Activated CD8-positive, alpha-beta T cell treated with anti-CD3 and anti-CD28 coated beads, Interleukin-2, amount 10 ng/mL, durations not matched to agents 7 days and 5 days (primary cell): ENCODE measurements at places on chromosomes 12 and 14. TPM values are rescaled to one million over a fixed set of nuclear protein-coding genes. Genes with fewer than 3 reads are reported as not detected.

DNA sequence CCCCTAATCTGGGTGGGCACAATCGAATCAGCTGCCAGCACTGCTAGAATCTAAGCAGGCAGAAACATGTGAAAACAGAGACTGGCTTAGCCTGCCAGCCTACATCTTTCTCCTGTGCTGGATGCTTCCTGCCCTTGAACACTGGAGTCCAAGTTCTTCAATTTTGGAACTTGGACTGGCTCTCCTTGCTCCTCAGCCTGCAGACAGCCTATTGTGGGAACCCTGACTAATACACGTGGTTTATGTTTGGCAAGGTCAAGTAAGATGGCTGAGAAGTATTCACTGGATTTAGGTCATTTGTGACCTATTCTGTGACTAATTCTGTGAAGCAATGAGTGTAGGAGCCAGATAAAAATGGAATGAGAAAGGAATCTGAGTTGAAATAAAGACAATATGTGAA is 11.0 kb downstream of the GPR135 start:
- no peaks in the 10 kb centered on the region for H3K27me3 ChIP-seq
- H3K4me3 ChIP-seq, result no peak overlapping the region
- no peaks in the 10 kb centered on the region for H3K4me1 ChIP-seq

- H3K27ac ChIP-seq, result no peak overlapping the region
- DNase-seq, result no peak
- no peak overlapping the region for H3K4me3 ChIP-seq
- H3K4me1 ChIP-seq, result peaks cover 7% of the 10 kb centered on the region
- no peaks in the 10 kb centered on the region for H3K36me3 ChIP-seq
Measured at GRCh38 chr12:65533177-65533883, 254.8 kb downstream of the MSRB3 start.

MYO1A gene
- total RNA-seq, result 1.3 TPM

- peaks cover 9% of the 10 kb centered on the region for H3K27me3 ChIP-seq
- H3K4me1 ChIP-seq, result no peaks in the 10 kb centered on the region
- no peaks in the 10 kb centered on the region for H3K36me3 ChIP-seq
- no peak for DNase-seq
- no peak overlapping the region for H3K27ac ChIP-seq
- H3K4me3 ChIP-seq, result no peak overlapping the region
Measured at GRCh38 chr12:2490831-2491230, 303.9 kb upstream of the FKBP4 start.

DNA sequence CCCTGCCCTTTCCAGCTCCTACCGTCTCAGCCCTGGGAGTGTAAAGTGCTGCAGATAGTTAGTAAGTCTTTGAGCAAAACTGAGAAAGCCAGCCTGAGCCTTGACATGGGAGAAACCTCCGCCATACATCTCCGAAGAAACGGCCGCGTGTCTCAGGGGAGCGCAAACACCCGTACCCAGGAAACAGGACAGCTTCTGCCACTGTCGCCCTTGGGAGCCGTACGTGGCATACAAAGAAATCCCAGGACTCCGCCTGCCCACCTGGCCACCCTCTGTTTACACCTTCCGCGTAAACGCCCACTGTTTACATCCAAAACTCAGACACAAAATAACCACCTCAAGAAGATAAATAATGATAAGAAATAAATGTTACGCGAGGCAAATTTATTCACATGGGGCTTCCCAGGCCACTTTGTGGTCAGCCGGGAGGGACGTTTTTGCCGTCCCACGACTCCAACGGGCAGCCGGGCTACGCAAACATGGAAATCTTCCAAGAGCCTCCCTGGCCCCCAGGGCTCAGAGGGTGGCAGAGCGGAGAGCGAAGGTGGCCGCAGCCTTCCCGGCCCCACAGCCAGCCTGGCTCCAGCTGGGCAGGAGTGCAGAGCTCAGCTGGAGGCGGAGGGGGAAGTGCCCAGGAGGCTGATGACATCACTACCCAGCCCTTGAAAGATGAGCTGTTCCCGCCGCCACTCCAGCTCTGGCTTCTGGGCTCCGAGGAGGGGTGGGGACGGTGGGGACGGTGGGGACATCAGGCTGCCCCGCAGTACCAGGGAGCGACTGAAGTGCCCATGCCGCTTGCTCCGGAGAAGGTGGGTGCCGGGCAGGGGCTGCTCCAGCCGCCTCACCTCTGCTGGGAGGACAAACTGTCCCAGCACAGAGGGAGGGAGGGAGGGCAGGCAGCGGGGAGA is at the start of gene BDKRB2:
BDKRB2 (plus strand) TSS at position 689 of the 908 bp plus-strand sequence. CDS start 32,269 bp downstream, outside the sequence.
- H3K36me3 ChIP-seq, result no peaks in the 10 kb centered on the region
- H3K27me3 ChIP-seq, result peaks cover 24% of the 10 kb centered on the region
- no peak within 1 kb of the TSS for H3K27ac ChIP-seq
- no peak within 1 kb of the TSS for H3K4me3 ChIP-seq
- no peaks in the 10 kb centered on the region for H3K4me1 ChIP-seq

DNA sequence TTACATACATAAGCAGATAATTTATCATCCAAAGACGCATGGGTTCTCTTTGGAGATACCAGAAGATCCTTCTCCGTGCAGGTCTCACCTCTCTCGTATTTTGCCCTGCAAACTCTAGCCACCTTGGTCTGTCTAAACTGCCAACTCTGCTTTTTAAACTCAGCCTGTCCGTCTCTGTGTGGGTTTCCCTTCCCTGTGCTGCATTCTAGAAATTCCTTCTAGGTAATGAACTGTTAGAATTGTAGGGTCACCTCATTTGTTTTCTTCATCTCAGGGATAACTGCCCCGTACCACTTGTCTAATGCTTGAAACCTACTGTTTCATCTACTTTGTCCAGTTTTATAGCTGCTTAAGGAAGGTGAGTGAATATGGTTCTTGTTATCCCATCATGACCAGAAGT is 45.4 kb upstream of the CCDC196 start:
- no peaks in the 10 kb centered on the region for H3K4me1 ChIP-seq
- H3K36me3 ChIP-seq, result no peaks in the 10 kb centered on the region
- no peak overlapping the region for H3K27ac ChIP-seq

- DNase-seq, result no peak
- peaks cover 35% of the 10 kb centered on the region for H3K27me3 ChIP-seq
- no peaks in the 10 kb centered on the region for H3K36me3 ChIP-seq
- H3K4me1 ChIP-seq, result peaks cover 4% of the 10 kb centered on the region
- no peak overlapping the region for H3K27ac ChIP-seq
Measured at GRCh38 chr12:116693286-116694227, 44.3 kb downstream of the SPRING1 start.

DNA sequence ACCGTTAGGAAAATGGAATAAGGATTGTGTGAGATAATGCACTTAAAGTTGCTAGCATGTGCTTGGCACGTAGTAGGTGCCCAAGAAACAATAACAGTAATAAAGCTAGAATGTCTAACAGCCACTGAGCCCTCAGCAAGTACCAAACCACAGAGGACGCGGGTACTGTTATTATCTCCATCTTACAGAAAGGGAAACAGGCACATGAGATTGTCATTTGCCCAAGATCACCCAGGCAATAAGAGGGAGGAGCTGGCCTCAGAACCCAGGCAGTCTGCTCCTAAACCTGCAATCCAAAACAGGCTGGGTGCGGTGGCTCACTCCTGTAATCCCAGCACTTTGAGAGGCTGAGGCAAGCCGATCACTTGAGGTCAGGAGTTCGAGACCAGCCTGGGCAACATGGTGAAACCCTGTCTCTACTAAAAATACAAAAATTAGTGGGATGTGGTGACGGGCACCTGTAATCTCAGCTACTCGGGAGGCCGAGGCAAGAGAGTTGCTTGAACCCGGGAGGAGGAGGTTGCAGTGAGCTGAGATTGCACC is 5.1 kb upstream of the SDS start:
- H3K4me3 ChIP-seq, result no peak overlapping the region
- H3K27me3 ChIP-seq, result peaks cover 15% of the 10 kb centered on the region
- no peaks in the 10 kb centered on the region for H3K4me1 ChIP-seq
- DNase-seq, result no peak
- no peaks in the 10 kb centered on the region for H3K36me3 ChIP-seq
- no peak overlapping the region for H3K27ac ChIP-seq

DNA sequence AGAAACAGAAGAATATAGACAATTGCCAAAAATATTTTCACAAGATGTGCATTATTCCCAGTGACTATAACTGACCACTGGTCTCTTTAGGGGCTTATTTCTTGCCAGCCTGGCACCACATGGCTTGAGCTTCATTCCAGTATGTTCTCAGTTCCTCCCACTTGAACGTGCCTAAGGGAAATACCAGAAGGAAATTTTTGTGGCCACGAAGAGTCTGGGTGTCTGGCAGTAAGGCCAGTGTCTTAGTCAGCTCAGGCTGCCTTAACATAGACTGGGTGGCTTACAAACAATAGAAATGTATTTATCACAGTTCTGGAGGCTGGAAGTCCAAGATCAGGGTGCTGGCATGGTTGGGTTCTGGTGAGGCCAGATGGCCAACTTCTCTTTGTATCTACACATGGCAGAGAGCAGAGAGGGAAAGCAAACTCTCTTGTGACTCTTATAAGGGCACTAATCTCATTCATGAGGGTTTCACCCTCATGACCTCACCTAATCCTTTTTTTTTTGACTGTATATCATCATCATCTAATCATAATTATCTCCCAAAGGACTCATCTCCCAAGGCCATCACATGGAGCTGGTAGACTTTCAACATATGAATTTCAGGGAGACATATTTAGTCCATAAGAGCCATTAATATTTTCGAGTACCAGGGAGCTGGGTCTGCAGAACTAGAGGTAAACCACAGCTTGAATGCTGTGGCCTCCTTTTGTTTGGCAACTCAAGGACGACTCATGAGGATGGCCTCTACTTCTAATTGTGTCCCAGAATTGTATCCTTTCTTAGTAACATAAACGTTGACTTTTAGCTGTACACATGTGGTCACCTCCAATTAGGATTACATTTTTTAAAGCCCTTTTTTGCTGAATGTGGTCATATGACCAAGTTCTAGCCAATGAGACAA is 5.1 kb upstream of the SMOC1 start:
- H3K36me3 ChIP-seq, result no peaks in the 10 kb centered on the region
- H3K4me1 ChIP-seq, result no peaks in the 10 kb centered on the region
- no peak overlapping the region for H3K27ac ChIP-seq
- no peak for DNase-seq
- peaks cover 44% of the 10 kb centered on the region for H3K27me3 ChIP-seq

- no peaks in the 10 kb centered on the region for H3K4me1 ChIP-seq
- H3K4me3 ChIP-seq, result no peak overlapping the region
- DNase-seq, result no peak
- H3K27me3 ChIP-seq, result no peaks in the 10 kb centered on the region
- no peaks in the 10 kb centered on the region for H3K36me3 ChIP-seq
- H3K27ac ChIP-seq, result no peak overlapping the region
Measured at GRCh38 chr12:115570069-115570777, 707.3 kb downstream of the MED13L start.

DNA sequence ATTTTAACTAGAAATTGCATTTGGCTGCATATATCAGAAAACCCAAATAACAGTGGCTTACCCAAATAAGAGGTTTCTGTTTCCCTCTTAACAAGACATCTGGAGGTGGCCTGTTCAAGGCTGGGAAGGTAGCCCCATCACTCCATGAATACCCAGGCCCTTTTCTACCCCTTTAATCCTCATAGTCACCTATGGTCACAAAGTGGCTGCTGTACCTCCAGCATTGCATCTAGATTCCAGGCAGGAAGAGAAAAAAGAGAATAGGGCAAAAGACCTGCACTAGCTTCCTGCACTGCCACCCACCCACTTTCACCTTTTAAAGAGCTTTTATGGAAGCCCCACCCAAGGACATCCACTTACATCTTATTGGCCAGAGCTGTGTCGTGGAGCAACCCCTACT is 124.0 kb upstream of the NCOR2 start:
- no peak overlapping the region for H3K4me3 ChIP-seq
- peaks cover 7% of the 10 kb centered on the region for H3K27me3 ChIP-seq
- H3K36me3 ChIP-seq, result peaks cover 16% of the 10 kb centered on the region
- H3K4me1 ChIP-seq, result peaks cover 50% of the 10 kb centered on the region
- DNase-seq, result no peak

NINJ2 gene
- 10.6 TPM for total RNA-seq

DNA sequence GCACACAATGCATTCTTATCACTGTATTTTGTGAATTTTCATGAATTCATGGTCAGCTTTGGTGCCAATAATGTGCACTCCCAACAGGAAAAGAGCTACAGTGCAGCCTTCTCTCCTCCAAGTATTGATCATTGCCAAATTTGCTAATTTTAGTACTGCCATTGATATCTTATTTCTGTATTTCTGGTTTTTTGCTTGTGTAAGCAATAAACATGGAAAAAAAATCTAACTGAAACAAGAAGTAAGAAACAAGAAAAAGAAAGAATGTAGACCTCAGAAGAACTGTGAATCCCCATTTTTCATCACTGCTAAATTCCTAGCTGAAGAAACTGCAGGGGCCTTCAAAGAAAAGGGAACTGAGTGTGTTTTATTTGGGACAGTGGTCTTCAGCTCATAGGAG is 161.2 kb downstream of the METTL25 start:
- no peaks in the 10 kb centered on the region for H3K36me3 ChIP-seq
- H3K4me3 ChIP-seq, result no peak overlapping the region
- H3K4me1 ChIP-seq, result no peaks in the 10 kb centered on the region
- DNase-seq, result no peak
- no peaks in the 10 kb centered on the region for H3K27me3 ChIP-seq

- no peak overlapping the region for H3K27ac ChIP-seq
- DNase-seq, result no peak
- no peak overlapping the region for H3K4me3 ChIP-seq
Measured at GRCh38 chr12:97476255-97476654, 13.7 kb downstream of the RMST start.

- H3K36me3 ChIP-seq, result no peaks in the 10 kb centered on the region
- peaks cover 4% of the 10 kb centered on the region for H3K4me1 ChIP-seq
- no peak for DNase-seq
- H3K27me3 ChIP-seq, result peaks cover 7% of the 10 kb centered on the region
- no peak overlapping the region for H3K27ac ChIP-seq
Measured at GRCh38 chr14:52112336-52113018, 43.6 kb upstream of the NID2 start.

FAM222A gene
- 1.9 TPM for total RNA-seq

DNA sequence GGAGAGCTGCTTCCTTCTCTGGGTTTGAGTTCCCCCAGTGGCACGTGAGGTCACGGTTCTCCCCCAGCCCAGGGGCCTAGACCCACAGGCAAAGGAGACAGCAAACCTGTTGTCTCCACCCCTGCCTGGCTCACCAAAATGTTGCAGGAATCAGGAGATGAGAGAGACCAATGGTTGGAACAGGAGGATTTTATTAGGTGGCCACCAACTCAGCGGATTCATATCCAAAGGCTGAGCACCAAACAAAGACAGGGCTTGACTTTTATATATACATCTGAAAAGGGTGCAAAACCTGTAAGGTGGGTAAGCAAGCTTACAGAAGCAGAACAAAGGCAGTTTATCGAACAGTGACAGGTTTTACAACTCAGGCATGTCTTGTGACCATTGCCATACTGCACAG is 9.2 kb upstream of the ADAM21 start:
- DNase-seq, result no peak
- H3K4me1 ChIP-seq, result no peaks in the 10 kb centered on the region
- peaks cover under 1% of the 10 kb centered on the region for H3K27me3 ChIP-seq
- H3K4me3 ChIP-seq, result no peak overlapping the region

KRT2 gene
- total RNA-seq, result 0.10 TPM

DNA sequence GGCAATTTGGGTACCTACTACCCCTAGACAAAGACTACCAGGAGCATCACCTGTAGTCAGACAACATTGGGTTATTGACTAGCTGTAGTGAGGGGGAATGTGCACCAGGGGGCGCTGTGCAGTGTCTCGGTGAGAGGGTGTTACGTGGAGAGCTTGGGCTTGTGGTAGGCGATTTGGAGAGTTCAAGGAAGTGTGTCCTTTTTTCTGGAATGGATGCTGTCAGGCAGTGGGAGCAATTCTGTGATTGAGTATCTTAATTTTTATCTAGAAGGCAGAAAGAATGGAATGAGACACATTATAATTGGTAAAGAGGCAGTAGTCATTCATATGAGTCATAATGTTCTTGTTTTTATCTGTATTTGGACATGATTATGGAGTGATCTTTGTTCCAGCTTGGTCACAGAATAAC is 187.7 kb downstream of the GALC start:
- H3K27ac ChIP-seq, result no peak overlapping the region
- H3K4me3 ChIP-seq, result no peak overlapping the region
- H3K36me3 ChIP-seq, result no peaks in the 10 kb centered on the region
- DNase-seq, result peak; percentile 67
- H3K27me3 ChIP-seq, result no peaks in the 10 kb centered on the region
- no peaks in the 10 kb centered on the region for H3K4me1 ChIP-seq
